Right forelimb (tissue), 1 donor: ENCODE measurements at places on chromosomes 1 and 21.

GRCh38 chr1:43447891-43448708, 5.6 kb downstream of the HYI start:
- DNase-seq = peak; percentile 37

GRCh38 chr1:45097079-45097478, 85.0 kb downstream of the UROD start:
- DNase-seq = no peak

DNA sequence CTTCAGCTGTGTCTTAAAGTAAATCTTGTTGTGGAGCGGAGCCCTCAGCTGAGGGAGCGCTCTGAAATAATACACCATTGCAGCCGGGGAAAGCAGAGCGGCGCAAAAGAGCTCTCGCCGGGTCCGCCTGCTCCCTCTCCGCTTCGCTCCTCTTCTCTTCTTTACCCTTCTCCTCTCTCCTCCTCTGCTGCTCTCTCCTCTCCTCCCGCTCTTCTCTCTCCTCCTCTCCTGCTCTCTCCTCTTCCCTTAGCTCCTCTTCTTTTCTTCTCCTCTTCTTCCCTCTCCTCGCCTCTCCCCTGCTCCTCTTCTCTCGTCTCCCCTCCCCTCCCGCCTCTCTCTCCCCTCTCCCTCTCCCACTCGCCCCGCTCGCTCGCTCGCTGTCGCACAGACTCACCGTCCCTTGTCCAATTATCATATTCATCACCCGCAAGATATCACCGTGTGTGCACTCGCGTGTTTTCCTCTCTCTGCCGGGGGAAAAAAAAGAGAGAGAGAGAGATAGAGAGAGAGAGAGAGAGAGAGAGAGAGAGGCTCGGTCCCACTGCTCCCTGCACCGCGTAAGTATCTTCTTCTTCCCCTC, at the start of gene PROX1:
Gene PROX1, plus strand, starts transcription at position 47 of the 580 bp plus-strand sequence. CDS start 8,563 bp downstream, outside the sequence.
- peak; percentile 91 for DNase-seq

DNA sequence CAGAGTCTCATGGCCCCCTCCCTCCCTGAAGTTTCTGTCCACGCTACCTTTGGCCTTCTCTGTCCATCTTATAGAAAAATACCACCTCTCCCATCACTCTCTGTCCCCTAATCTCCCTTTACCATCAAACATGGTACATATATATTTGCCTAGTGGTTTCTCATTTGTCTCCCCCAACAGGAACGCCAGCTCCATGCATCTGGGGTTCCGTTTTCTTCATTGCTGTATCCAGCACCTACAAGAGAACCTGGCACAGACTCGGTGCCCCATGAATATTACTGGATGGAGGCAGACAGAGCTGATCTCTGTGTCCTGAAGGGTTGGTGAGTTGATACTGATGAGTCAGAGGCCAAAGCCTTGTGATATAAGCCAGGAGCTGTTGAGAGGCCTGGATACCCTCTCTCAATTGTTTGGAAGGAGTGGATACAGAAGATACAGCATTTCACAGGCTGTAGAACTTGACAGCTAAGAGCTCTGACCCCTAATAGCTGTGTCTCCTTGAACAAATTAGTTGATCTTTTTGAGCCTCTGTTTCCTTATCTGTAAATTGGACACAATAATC, 21.9 kb downstream of the HEYL start:
- DNase-seq = no peak

DNA sequence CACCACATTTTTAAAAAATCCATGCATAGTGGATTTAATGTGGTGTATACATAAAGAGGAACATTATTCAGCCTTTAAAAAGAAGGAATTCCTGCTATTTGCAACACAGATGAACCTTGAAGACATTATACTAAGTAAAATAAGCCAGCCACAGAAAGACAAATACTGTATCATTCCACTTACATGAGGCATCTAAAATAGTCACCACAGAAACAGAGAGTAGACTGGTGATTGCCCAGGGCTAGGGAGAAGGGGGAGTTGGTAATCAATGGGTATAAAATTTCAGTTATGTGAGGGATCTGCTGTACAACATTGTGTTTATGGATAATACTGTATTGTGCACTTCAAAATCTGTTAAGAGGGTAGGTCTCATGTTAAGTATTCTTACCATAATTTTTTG, 10.0 kb downstream of the FAM163A start:
- no peak for DNase-seq

- DNase-seq = no peak
These were observed 23.8 kb downstream of the STUM start for GRCh38 chr1:226572325-226572726.

GRCh38 chr1:37473431-37474045, 842 bp upstream of the ZC3H12A start:
- DNase-seq = no peak

DNA sequence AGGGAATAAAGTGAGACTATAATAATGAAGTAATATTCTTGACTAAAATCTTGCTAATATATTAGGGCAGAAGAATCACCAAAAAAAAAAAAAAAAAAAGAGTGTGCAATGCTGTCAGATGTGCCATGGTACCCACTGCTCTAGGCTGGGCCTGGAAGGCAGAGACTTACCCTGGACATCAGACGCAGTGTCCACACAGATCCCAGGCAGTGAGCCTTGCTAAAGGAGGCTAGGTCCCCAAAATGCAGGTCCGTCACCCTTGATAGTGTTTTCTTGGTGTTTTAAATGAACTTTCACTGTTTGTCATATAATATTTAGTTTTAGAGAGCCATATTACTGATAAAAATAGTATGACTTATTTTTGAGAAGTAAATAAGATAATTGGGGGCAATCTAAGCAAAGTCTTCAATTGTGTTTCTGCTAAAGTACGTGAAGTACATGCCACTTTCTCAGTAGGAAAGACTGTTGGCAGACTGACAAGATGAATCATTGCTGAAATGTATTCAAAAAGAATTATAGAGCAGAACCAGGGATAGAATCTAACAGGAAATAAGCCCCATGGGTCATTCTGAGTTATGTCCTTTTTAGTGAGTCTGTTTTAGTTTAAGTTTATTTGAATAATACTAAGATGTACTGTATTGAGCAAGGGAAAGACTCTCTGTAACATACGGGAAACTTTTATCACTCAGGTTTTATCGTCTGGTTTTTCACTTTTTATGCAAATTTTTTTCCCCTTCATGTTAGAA, 74.6 kb upstream of the PDC start:
- DNase-seq = no peak

DNA sequence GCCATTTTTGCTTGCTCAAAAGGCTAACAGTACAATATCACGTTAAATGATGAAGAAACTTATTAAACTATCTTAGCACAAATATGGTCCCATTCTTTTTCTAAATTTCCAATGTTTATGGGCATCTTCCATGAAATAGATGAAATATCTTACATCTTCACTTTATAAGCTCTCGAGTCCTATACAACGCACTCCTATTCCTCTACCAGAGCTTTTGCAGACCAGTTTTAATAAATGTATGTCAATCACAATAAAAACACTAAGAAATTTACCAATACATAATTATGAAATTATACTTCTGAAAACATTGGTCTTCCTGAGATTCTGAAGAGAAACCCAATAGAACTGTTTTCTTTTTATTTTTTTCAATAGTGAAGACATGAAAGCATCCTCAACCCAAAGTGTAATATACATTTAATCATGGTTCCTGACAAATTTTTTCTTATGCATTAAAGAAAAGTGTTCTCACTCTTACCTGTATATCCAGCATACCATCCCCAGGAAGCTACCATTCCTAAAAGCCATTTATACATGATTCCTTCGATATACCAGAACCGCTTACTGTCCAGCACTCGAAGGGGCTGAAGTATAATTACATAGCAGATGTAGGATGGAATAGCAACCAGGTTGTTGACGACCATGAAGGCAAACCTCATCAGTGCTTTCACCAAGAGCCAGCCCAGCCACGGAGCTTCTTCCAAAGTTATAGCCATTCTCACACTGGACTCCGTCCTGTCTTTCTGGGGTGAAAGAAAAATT, 1.8 kb downstream of the LPGAT1 start:
- DNase-seq = no peak

DNA sequence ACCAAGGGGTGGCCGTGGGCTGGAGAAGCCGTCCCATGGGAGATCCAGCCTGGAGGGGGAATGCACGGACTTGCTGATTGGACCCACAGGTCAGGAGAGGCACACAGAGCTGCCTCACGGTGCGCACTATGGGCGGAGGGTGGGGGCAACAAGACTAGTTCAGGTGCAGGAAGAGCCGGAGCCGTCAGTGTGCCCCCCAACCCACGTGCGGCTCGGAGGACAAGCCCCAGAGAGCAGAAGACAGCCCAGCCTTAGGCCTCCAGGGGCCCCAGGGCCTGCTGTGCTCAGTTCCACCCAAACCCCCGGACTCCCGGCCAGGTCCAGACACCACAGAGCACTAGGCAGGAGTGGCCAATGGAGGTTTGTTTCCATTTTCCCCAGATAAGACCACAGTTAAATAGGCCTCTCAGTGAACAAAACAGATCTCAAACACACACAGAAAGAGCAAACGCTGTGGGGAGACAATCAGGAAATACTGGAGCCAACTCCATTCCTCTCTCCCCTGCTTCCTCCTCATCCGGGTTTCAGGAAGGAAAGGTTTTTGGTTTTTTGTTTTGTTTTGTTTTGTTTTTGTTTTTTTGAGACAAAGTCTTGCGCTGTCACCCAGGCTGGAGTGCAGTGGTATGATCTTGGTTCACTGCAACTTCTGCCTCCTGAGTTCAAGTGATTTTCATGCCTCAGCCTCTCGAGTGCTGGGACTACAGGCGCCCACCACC, 84.2 kb downstream of the ADSS2 start:
- no peak for DNase-seq

GRCh38 chr1:64960731-64961130, 5.6 kb downstream of the JAK1 start:
- no peak for DNase-seq

- no peak for DNase-seq
These were observed 723.7 kb downstream of the RWDD3 start for GRCh38 chr1:95957748-95958147.

GRCh38 chr1:20255666-20256065, 35.0 kb upstream of the VWA5B1 start:
- no peak for DNase-seq

DNA sequence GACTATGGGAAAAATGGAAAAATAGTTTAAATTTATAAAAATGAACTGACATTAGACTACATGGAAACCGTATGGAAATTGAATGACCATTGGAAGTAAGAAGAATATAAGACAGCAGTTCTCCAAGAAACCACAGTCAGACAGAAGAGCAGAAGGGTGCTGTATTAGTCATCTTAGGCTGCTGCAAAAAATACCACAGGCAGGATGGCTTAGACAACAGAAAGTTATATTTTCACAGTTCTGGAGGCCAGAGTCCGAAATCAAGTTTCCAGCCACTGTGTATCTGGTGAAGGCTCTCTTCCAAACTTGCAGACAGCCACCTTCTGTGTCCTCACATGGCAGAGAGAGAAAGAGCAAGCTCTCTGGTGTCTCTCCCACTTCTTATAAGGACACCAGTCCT, 175.2 kb downstream of the DSCAM start:
- DNase-seq = no peak

DNA sequence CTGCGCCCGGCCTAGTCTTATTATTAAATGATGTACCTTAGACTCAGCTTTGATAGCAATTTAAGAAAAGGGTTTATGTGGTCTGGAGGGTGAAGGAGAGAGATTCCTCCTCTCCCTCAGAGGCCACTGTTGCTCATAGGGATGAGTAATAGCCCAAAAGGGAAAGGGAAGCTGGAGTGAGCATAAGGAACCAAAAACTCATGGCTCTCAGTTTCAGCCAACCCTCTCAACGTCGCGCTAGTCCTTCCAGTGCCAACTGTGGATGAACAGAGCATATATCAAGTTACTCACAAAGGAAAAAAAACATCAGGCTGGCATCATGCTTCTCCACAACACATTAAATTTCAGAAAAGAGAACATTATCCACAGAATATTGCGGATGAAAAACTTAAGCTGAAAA, 8.3 kb upstream of the GPR89B start:
- no peak for DNase-seq

DNA sequence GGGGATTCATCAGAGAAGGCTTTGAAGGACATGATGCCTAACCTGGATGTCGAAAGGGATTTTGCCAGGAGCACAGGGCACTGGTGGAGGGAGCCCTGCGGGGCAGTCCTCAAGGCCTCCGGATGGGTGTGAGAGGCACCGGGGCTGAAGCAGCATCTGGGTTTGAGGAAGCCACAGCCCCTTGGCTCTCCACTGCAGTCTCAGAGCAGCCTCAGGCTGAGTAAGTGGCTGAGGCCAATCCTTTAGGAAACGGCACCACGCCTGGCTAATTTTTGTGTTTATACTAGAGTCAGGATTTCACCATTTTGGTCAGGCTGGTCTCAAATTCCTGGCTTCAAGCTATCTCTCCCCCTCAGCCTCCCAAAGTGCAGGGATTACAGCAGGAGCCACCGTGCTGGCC, 12.0 kb downstream of the ERVH48-1 start:
- no peak for DNase-seq

DNA sequence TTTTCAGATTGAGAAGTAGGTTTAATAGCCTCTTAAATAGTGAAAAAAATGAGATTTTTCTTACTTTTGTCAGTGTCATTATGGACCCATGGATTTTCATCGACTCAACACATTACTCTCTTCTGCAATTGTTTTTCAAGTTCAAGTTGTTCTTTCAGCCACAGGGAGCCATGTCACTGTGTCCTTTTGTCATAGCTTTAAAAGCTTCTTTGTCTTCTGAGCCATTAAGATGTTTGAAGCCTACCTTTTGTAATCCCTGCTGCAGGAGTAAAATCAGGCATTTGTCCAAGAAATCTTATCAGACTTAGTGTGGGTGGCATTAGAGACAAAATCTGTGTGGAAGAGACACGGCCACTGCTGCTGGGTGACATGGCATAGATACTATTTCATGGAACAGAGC, 92.8 kb upstream of the ZP4 start:
- DNase-seq = no peak

DNA sequence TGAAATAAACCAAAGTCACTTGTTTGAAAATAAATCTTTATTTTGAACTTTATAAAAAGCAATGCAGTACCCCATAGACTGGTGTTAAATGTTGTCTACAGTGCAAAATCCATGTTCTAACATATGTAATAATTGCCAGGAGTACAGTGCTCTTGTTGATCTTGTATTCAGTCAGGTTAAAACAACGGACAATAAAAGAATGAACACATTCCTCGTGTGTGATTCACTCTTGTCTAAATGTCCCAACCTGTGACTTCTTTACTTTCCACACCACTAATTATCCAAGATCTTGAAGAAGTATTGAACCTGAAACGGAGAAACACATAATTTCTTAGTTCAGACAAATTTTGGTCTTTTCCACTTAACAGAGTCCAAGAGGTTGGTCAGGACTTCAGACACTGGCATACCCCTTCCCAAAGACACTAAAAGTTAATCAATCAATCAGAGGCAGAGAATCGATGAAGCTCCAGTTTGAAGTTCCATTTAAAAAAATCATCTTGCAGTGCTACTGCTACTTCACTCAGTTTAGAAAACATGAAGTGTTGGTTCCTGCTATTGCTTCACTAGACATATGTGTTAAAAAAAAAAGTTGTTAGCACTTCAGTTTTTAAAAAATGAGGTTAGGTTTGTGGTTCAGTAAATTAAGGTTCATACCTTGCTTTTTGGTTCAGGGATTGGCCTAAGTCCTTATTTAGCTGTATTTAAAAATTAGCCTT, 26.2 kb downstream of the ATP1B1 start:
- no peak for DNase-seq
